Activated T-helper 9 cell treated with anti-CD3 and anti-CD28 coated beads, Interleukin-2, amount 50 U/mL, for 16 hours (primary cell): ENCODE measurements at places on chromosomes 3 and 15.

DNA sequence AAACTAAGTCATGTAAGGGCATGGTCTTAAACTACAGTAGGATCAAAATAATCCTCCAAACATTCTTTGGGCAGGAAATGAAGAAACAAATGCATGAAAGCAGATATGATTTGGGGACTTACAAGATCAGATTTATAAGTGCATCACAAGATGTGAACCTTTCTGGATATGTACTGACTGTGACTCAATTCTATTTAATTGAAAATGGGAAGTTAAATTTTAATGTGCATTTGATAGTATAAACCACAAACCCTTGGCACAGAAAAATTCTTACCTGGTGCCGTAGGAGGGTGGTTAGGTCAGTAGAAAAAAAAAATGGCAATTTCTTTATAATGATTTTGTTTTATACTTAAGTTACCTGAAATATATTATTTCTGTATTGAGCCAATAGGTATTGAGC is 262.5 kb upstream of the TGFBR2 start:
- no peak for DNase-seq

- DNase-seq = no peak
These were observed 100.6 kb upstream of the IGF1R start for GRCh38 chr15:98547741-98548138.

- DNase-seq = no peak
These were observed 90.2 kb upstream of the KLF13 start for GRCh38 chr15:31236184-31237042.

GRCh38 chr3:44111482-44111881 is 130.2 kb upstream of the TOPAZ1 start:
- DNase-seq = no peak

- DNase-seq = no peak
These were observed 10.9 kb upstream of the BCL2A1 start for GRCh38 chr15:79981831-79982455.

- DNase-seq = no peak
These were observed 39.8 kb upstream of the CMTM8 start for GRCh38 chr3:32198714-32199113.
